ENCODE measurements at places on chromosomes 16 and 17.
A peak's percentile ranks its signal among the peaks of the same experiment; 100 is the strongest.

DNA sequence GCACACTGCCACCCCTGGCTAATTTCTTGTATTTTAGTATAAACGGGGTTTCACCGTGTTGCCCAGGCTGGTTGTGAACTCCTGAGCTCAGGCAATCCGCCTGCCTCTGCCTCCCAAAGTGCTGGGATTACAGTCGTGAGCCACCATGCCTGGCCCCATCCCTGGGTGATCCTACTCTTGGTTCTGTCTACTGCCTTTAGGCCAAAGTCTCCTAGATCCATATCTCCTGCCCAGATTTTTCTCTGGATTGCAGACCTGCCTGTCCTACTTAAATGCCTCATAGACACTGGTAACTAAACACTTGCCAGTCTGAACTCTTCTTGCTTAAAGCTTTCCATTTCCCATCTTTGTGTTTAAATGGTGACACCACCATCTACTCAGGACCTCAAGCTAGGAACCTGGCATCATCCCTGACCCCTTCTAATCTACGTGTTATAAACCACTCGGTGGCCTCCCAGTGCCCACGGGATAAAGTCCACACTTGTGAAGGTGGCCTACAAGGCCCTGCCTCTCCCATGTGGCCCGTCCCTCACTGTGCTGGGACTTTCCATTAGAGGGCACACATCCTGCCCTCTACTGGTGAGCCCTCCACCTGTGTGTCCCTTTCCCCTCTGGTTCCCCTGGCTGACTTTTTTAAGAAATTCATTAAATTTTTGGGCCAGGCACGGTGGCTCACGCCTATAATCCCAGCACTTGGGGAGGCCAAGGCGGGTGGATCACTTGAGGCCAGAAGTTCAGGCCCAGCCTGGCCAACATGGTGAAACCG is 51.1 kb downstream of the USP43 start:
- DNase-seq: no peak

- DNase-seq: peak; percentile 77
Measured at GRCh38 chr17:2215616-2216364, 87.8 kb downstream of the SMG6 start.

- no peak for DNase-seq
Measured at GRCh38 chr16:50173316-50173715, 20.2 kb downstream of the TENT4B start.

DNA sequence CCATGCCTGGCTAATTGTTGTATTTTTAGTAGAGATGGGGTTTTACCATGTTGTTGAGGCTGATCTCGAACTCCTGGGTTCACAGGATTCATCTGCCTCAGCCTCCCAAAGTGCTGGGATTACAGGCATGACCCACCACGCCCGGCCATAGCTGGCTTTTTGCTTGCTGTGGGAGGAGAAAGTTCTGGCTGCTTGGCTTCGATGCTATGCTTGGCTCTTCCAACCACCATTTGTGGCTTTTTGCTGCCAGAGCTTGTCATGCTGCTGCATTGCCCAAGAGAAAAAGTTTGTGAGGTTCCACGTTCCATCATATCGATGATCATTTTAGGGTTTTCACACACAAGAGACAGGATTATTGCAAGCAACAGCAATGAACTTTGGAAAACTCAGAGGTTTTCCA is 16.2 kb downstream of the BMERB1 start:
- no peak for DNase-seq

DNA sequence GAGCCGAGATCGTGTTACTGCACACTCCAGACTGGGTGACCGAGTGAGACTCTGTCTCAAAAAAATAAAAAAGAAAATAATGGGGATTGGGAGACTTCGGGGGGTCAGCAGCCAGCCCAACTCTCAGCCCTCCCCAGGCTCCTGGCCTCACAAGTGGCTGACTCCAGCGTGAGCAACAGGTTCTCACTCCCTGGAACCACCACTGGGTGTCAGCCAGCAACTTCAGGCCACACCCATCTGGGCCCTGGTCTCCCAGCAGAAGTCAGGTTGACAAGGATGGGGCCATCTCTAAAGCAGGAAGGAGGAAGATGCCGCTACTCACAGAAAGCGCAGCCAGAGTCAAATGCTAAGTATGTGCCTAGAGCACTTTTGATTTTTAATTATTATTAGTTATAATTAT is 139.4 kb downstream of the C16orf78 start:
- DNase-seq: no peak

- no peak for DNase-seq
Measured at GRCh38 chr16:89322321-89323119, 105.0 kb downstream of the ZNF778 start.

DNA sequence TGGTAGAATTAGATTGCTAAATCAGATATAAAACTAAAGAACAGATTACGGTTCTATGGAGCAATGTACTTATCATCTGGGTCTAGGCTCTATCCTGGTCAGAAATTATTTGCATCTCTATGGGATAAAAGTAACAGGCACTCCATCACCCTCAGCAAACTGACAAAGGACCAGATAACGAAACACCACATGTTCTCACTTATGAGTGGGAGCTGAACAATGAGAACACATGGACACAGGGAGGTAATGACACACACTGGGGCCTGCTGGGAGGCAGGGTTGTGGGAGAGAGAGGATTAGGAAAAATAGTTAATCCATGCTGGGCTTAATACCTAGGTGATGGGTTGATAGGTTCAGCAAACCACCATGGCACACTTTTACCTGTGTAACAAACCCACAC is 61.9 kb downstream of the MPHOSPH6 start:
- DNase-seq: no peak

GRCh38 chr16:25679511-25679910 is 12.2 kb upstream of the HS3ST4 start:
- no peak for DNase-seq

DNA sequence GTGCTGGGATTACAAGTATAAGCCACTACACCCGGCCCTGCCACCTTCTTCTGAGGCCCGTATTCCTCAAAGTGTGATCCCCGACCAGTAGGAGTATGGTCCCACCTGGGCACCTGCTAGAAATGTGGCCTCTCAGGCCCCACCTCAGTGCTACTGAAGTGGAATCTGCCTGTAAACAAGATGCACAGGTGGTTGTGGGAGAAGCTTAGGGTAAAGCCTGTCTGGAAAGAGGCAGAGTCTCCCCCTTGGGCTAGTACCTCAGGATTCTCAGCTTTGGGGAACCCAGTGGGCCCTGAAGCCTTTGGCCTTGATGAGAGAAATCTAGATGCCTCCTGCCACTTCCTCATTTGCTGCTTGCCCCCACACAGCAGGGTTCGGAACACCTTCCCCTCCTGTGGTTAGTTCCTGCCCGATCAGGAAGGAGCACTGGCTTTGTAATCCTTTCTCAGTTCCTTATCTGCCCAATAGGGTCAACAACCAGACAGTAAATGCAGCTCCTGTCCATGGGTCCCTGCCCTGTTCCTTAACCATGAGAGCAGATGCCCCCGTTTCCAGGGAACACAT is 25.2 kb downstream of the TK2 start:
- DNase-seq: peak; percentile 17

GRCh38 chr17:48162946-48163506 is 55.5 kb downstream of the SNX11 start:
- DNase-seq: no peak

DNA sequence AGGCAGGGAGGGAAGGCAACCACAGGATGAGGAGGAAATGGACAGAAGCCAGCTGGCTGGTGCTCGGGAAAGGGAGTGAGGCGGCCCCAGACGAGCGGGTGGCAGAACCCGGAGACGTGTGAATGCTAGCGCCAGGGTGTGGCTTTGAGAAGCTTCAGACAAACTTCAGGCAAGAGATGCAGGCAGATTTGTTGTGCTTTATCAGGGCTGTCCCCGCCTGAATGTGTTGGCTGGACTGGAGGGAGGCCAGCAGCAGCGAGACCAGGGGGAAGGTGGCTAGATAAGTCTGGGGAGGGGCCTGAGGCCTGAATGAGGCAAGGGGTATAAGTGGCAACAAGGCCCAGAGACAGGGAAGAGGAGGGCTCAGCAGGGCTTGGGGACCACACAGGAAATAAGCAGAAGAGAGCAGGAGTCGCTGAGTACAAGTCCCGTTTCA is 22.0 kb downstream of the CAMKK1 start:
- no peak for DNase-seq

DNA sequence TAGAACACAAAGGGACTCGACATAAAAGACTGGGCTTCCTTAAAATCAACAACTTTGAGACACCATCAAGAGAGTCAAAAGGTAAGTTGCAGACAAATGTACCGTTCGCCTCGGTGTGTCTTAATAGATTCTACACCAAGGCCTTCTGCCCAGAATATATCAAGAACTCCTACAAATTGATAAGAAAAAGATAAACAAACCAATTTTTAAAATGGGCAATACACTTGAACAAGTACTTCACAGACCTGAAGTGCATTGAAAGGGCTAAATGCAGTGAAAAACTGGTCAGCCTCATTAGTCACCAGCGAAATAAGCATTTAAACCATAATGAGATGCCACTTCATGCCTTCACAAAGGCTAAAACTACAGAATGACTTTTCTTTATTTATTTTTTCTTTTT is 20.4 kb upstream of the BAHCC1 start:
- no peak for DNase-seq

- peak; percentile 45 for DNase-seq
Measured at GRCh38 chr17:29760279-29761039, 137.7 kb upstream of the CORO6 start.

DNA sequence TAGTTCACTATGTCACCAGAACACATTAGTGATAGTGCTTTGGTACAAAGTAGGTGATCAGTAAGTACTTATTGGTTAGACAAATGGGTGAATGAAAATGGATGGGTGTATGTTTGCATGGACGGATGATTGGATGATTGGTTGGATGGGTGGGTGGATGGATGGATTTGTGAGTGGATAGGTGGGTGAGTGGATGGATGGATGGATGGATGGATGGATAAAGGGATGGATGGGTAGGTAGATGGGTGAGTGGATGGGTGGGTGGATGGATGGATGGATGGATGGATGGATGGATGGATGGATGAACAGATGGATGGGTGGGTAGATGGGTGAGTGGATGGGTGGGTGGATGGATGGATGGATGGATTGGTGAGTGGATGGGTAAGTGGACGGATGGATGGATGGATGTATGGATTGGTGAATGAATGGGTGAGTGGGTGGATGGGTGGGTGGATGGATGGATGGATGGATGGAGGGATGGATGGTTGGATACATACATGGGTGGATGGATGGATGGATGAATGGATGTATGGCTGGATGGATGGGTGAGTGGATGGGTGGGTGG is 225.3 kb upstream of the GSE1 start:
- no peak for DNase-seq

GRCh38 chr17:32240750-32241149 is 24.9 kb upstream of the RHBDL3 start:
- no peak for DNase-seq

GRCh38 chr17:76092526-76093413 is 10.8 kb downstream of the EXOC7 start:
- DNase-seq: no peak

- no peak for DNase-seq
Measured at GRCh38 chr17:4072487-4073157, 70.2 kb downstream of the ZZEF1 start.

- no peak for DNase-seq
Measured at GRCh38 chr16:399340-400019, 2.2 kb upstream of the DECR2 start.

DNA sequence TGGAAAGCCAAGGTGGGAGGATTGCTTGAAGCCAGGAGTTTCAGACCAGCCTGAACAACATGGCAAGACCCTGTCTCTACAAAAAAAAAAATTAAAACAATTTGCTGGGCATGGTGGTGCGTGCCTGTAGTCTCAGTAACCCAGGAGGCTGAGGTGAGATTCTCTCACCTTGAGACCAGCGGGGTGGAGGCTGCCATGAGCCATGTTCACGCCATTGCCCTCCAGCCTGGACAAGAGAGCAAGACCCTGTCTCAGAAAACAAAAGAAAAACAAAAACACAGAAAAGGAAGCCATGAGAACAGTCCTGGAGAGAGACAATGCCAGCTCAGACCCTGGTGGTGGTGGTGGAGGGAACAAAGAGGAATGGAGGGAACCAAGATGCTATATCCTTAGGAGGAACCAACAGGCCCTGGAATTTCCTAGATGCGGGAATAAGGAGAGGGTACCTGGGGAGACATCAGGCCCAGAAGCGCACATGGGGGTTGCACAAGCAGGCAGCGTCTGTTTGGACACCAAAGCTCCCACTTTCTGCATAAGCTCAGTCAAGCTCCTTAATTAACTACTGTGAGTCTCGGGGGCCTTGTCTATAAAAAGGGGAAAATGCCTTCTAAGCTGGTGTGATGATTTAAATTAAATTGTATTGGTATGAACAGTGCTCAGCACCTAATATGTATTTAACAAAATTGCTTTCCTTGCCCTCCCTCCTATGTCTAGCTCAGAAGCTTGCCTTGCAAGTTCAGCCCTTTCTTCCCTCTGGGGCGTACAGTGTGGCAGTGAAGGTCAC is 143.8 kb downstream of the CCT6B start:
- DNase-seq: no peak

GRCh38 chr16:73321853-73322252 is 273.9 kb upstream of the ZFHX3 start:
- DNase-seq: no peak

- no peak for DNase-seq
Measured at GRCh38 chr16:88888461-88889387, 22.3 kb upstream of the PABPN1L start.

- DNase-seq: peak; percentile 22
Measured at GRCh38 chr17:55090079-55090492, 121.5 kb downstream of the STXBP4 start.

- DNase-seq: no peak
Measured at GRCh38 chr16:55661941-55662643, 6.3 kb downstream of the SLC6A2 start.

- DNase-seq: no peak
Measured at GRCh38 chr17:1755252-1755826, 6.5 kb upstream of the SERPINF1 start.

DNA sequence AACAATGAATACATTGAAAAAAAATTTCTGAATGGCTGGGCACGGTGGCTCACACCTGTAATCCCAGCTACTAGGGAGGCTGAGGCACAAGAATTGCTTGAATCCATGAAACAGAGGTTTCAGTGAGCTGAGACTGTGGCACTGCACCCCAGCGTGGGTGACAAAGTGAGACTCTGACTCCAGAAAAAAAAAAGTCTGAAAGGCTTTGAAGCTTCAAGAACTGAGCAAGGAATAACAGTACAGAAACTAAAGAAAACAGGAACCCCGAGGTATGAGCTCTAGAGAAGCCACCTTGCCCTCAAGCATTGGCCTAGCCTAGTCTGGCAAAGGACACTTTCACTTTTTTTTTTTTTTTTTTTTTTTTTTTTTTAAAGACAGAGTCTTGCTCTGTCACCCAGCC is 45.0 kb downstream of the TEX2 start:
- DNase-seq: no peak
